ENCODE measurements at places on chromosomes 6 and 20.

GRCh38 chr6:2102316-2102883, 143.0 kb downstream of the GMDS start:
- DNase-seq: no peak

DNA sequence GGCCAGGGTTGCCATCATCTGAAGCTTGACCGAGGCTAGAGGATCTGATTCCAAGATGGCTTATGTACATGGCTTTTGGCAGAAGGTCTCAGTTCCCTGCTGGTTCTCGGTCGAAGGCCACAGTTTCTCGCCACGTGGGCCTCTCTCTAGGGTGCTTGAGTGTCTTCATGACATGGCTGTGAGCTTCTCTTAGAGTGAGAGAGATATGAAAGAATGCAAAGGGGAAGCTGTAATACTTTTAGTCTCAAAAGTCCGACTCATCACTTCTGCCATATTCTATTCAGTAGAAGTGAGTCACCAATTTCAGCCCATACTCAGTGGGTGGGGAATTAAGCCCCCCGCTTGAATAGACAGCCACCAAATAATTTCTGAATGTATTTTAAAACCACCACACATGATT, 94.2 kb downstream of the UTRN start:
- DNase-seq: no peak

GRCh38 chr6:37109714-37110499, 60.0 kb upstream of the PIM1 start:
- DNase-seq: no peak

DNA sequence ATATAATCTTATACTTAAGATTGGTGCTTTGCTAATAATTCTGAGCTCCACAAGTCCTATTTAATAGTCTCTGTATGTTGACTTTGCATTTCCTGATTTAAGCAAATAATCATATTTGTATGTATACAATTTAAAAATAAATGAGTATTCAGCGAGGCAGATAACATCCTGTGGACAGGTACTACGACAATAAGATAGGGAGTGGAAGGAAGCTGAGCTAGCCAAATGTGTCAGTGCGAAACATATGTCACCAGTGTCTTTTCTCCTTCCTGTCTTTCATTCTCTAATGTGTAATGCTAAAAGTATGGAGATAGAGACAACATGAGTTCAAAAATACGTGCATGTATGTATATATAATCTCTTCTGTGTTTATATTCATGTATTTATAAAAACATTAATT, 359.6 kb upstream of the KCNQ5 start:
- DNase-seq: no peak

GRCh38 chr20:55160037-55160436, 684.6 kb downstream of the DOK5 start:
- DNase-seq: no peak

GRCh38 chr6:53645859-53646258, 19.7 kb downstream of the KLHL31 start:
- no peak for DNase-seq

- DNase-seq: no peak
Observed at GRCh38 chr6:34242252-34243130, 5.8 kb downstream of the HMGA1 start.

- DNase-seq: no peak
Observed at GRCh38 chr6:116512111-116512559, 696 bp downstream of the CALHM5 start.

GRCh38 chr6:53090576-53090975, 25.4 kb downstream of the FBXO9 start:
- no peak for DNase-seq

DNA sequence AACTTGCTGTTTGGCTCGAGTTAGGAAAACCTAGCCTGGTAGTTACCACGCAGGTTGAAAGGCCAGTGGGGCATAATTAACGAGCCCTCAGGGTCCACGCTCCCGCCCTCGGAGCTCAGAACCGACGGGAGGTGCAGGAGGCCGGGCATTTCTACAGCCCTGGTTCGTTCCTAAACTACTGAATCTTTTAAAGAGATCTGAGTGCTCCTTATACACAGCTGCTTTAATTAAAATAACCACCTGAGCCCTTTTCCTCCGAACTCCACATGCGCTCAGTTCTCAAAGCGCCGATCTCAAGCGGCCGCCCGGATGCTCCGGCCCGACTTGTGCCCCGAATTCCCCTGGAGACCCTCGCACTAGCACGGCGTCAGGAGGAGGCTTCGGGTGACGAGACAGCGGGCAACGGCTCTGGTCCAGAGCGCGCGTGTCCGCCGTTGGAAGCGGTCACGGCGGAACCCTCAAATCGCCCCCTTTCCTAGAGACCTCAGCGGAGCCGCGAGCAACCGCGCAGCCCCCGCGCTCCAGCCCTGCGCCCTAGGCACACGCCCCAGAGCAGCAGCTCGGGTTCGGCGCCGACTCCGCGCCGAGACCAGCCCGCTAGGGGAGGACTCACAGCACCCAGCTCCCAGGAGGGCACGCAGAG, 397 bp downstream of the WDR27 start:
- no peak for DNase-seq

DNA sequence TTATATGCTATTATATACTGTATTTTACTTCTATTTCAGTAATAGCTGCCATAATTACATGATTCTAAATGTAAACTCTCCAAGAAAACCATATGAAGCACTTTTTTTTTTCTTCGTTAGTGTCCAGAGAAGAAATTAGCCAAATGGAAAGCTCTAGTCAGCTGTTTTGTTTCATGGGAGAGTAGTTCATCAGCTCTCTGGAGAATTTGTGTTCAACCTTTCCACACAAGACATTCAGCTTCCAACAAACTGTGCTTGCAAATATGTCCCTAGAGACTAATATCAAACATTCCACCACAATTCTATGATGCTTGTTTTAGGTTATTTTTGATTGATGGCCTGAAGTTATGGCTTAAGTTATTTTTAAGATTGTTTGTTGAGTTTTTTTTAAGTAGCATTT, 19.5 kb downstream of the FHL5 start:
- DNase-seq: no peak

GRCh38 chr6:37985355-37985754, 165.8 kb downstream of the ZFAND3 start:
- no peak for DNase-seq

Data from esophagus squamous epithelium (tissue), 5 donors.